GM04503 (cell line): ENCODE measurements at places on chromosomes 3 and 15.

DNA sequence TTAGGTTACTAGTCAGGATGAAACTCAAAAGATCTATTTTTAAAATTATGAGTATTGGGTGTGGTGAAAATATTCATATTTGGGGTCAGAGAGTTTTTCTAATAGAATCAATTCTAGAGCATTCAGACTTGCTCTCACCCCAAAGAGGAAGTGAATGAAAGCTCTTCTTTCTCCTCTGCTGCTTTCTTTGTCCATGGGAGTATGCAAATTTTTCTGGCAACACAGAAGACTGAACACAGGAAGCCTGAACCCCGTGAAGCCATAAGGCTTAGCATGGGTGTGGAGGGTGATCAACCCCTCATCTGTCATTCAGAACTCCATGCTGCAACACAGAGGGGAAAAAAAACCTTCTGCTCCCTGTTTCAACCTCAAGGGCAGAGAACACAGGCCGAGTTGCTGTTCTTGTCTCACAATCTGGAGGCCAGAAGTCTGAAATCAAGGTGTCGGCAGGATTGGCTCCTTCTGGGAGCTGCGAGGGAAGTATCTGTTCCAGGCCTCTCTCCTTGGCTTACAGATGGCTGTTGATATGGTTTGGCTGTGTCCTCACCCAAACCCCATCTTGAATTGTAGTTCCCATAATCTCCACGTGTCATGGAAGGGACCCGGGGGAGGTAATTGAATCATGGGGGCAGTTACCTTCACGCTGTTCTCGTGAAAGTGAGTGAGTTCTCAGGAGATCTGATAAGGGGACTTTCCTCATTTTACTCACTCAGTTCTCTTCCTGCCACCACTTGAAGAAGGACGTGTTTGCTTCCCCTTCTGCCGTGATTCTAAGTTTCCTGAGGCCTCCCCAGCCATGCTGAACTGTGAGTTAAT lies 33.7 kb upstream of the CD47 start:
- DNase-seq: no peak

DNA sequence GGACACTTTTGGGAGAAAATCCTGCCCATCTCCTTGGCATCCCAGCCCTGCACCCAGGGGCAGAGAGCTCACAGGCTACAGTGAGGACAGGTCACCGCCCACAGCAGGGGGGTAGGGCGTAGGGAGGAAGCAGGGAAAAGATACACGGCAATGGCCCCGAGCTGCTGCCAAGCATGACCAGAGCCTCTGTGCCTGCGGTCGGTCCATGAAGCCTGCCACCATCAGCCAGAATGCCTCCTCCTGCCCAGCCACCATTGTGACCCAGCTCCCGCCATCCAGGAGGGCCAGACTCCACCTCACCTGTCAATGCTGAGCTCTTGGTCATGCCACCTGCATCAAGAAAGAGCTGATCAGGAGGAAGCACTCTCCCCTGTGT lies 230.7 kb downstream of the VPS13C start:
- DNase-seq: no peak

DNA sequence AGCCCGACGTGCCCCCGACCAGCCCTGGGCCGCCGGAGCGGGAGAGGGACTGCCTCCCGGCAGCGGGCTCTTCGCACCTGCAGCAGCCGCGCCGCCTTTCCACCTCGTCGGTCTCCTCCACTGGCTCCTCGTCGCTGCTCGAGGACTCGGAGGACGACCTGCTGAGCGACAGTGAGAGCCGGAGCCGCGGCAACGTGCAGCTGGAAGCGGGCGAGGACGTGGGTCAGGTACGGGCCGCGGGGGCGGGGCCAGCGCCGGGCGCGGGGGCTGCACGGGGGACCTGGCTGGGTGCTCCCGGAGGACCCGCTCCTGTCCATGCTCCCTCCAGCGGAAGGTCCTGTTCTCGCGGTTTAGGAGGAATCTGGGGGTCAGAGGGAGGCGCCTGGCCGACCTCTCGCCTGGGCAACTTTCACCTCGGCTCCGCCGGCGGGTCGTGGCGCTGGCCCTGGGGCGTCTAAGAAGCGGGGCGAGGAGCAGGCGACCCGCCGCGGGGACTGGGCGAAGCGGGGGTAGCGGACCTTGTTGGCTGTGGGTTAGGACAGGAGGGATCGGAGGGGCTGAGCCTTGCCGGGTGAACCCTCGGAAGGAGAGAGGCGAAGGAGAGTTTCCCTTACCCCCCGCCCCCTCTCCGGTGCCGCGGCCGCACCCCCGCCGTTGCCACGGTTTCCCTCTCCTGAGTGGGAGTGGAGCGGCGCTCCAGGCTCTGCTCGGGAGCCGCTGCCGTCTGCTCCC lies 682 bp downstream of the ITPKA start:
- DNase-seq: no peak

- no peak for DNase-seq
These were observed 59.1 kb upstream of the ALDH1A3 start for GRCh38 chr15:100820528-100820927.

GRCh38 chr15:22933641-22934061 lies 46.5 kb downstream of the CYFIP1 start:
- no peak for DNase-seq

DNA sequence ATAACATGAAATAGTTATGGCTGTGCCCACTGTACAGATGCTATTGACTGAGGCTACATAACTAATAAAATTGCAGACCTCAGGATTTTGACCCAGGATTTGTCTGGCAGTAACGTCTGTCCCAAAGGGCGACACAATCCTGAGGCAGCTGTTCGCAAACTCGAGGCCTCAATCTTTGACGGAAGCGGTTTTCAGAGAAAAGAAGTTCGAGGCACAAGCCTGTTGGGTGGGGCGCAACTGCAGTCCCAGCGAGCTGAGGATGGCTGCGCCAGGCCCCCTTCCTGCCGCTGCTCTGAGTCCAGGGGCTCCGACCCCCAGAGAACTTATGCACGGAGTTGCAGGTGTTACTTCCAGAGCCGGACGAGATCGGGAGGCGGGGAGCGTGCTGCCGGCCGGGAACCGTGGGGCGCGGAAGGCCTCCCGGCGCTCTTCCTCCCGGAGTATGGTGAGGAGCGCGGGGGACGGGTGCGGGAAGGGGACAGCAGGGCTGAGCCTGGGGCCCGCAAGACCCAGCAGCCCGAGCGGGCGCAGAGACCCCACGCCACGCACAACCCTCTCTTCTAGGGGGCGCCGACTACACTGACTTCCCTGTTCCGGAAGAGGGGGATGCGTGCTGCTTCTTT lies at the start of gene PARP15:
TSS of gene PARP15 (plus strand) at position 242 of the 623 bp plus-strand sequence. CDS start at position 260, 18 bp downstream.
- DNase-seq: no peak

DNA sequence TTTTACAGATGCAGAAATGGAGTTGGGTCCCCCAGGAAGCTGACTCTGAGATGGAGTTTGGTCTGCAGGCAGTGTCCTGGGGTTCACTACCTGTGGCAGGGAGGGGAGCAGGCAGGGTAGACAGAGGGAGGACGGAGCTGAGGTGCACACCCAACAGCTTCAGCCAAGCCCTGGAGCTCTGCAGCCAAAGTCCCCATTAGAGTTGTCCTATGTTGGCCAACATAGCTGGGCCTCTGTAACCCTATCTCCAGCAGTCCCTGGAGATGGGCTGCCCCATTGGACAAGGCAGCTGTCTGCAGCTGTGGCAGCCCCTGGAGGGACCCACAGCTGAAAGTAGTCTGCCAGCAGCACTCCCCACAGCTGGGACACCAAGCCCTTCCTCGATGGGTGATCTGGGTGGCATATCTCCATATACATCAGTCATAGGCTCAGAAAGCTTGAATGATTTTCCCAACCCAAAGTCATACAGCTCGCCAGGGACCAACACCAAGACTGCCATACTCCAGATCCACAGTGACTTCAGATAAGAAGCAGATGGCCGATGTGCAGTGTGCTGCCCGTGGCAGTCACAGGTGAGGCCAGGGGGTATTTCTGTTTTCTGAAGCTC lies 31.9 kb downstream of the STARD5 start:
- no peak for DNase-seq

- no peak for DNase-seq
These were observed 52.8 kb downstream of the PPM1L start for GRCh38 chr3:160808838-160809237.

DNA sequence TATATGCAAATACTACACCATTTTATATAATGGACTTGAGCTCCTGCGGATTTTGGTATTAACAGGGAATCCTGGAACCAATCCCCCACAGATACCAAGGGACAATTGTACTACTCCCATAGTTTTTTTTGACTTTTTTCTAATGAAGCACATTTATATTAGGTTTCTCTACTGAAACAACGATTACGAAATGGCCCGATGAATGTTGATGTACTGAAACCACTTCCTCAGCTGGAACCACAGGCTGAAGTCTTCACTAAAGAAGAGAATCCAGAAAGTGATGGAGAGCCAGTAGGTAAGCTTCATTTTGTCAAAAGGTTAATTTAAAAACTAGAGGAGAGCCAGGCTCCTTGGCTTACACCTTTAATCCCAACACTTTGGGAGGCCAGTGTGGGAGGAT lies 121.5 kb upstream of the LRRFIP2 start:
- no peak for DNase-seq

GRCh38 chr3:13021141-13022114 lies 51.8 kb downstream of the IQSEC1 start:
- DNase-seq: no peak

DNA sequence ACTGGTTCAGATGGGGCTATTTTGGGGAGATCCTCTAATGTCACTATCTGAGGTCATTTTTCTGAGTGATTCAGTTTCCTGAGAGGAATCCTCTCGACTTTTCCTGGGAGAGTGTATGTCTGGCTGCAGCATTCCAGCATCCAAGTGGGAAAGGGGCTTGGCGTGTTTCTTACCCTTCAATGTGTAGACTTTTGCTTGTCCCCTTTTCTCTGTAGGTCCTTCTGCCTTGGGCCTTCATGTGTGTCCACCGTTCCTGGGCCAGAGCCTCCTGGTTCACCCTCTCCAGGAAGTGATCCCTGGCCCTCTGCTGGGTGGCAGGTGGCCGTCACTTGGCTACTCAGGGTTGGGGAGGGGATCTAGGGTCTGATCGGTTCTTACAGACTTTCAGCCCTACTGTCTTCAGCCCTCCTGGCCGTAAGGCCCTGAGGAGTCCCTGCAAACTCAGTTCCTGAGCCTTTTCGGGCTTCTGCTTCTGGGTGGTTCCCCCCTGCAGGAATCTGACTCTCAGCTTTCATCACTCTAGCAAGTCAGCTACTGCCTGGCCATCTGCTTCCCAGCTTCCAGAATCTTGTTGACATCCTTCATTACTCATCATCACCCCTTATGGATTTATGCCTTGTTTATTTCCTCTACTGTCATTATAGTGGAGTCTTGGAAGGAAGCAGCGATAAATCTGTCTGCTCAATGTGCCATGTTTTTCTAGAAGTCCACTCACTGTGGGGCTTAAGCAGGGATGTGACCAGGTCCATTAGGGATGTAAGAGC lies 36.5 kb downstream of the GOLGA6L10 start:
- DNase-seq: peak; percentile 20

- no peak for DNase-seq
These were observed 125.9 kb upstream of the PLXND1 start for GRCh38 chr3:129732200-129732876.

DNA sequence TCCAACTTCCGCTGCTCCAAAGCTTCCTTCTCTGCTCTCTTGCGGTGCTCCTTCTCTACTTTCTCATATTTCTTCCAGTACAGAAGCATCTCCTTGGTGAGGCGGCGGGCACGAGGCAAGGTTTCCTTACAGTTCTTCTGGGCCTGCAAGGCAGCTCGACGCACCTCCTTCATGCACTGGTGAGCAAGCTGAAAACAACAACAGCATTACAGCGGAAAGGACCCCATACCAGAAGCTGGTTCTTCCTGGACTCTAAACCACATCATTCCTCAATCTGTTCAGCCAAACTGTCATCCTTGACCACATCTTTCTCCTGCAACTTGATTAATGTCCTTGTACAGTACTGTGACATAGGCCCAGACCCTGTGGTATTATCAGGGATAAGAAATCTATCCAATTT lies 36.4 kb downstream of the INO80 start:
- DNase-seq: no peak

- no peak for DNase-seq
These were observed 46.4 kb downstream of the BLM start for GRCh38 chr15:90763366-90764099.

DNA sequence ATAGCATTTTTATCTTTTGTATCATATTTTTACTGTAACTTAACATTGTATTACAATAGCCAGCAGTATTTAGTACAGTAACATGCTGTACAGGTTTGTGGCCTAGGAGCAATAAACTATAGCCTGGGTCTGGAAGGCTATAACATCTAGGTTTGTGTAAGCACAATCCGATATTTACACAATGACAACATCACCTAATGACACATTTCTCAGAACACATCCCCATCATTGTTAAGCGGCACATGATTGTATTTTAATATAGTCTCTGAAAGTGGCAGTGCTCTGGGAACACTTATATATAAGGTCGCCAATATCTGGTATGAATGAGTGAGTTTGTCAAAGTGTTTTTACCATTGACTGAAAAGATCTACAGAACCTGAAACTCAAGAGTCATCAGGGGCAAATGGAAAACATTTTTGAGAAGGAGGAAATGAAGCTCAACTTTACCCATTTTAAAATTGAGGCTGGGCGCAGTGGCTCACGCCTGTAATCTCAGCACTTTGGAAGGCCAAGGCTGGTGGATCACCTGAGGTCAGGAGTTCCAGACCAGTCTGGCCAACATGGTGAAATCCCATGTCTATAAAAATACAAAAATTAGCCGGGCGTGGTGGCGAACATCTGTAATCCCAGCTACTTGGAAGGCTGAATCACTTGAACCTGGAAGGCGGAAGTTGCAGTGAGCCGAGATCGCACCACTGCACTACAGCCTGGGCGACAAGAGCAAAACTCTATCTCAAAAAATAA lies 38.8 kb upstream of the TNFSF10 start:
- no peak for DNase-seq
